ENCODE measurements at places on chromosomes 5 and 9.

DNA sequence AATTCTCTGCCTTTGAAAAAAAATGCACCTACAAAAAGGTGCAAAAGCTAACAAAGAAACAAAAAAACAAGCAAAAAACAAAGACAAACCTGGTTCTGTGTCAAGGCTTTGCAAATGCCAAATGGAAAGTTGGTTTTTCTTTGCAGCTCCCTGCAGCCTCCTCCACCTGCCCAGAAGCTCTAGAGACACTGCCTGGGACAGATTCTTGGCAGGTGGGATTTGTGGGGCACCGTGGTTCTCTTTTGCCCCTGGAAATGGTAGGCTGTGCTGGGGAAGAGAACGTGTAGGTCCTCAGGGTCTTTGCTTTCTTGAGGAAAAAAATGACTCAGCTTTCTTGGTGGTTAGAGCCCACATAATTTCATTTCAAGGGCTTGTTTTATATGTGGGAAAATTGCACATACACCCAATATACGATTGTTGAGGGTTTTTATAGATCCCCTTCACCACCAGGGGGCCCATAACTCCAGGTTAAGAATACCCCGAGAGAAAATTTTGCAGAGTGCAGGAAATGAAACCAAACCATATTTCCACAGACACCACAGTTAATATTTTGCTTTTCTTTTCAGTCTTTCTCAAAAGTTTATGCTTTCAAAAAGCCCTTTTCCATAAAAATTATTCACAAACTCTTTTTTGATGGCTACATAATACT is 58.7 kb downstream of the NXNL2 start:
- DNase-seq, result no peak

DNA sequence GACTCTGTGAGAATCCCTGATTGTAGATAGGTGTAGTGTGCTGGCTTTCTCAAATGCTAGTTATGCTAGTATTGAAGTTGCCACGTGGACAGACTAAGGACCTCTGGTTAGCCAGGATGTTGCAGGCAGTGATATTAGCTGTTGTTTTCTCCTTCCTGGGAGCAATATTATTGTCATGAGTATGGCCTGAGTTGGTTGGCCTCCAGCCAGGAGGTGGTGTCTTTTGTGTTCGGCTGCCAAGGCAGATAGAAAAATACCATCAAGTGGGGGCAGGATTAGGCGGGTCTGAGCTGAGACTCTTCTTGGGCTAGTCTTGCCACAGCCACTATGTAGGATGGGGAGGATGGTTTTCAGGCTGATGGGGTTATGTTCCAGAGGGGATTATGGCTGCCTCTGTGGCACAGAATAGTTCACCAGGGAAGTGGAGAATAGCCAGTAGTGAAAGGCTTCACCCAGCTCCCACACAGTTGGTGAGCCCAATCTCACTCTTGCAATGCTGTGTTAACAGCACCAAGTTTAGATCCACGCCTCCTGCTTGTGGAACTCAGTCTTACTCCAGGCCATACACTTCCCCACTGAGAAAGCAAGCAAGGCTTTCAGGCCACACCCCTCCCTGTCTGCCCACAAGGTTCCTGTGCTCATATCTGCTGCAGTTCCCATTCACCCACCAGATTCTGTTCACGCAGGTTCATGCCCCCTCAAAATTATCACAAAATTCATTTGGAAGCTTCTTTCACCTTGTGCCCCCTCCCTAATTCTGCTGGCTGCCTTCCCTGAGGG is 31.2 kb downstream of the GHR start:
- no peak for DNase-seq

- no peak for DNase-seq
These were observed 15.2 kb downstream of the MAML1 start for GRCh38 chr5:179747811-179748210.

- DNase-seq, result no peak
These were observed 1.4 kb downstream of the NR3C1 start for GRCh38 chr5:143402017-143402552.

DNA sequence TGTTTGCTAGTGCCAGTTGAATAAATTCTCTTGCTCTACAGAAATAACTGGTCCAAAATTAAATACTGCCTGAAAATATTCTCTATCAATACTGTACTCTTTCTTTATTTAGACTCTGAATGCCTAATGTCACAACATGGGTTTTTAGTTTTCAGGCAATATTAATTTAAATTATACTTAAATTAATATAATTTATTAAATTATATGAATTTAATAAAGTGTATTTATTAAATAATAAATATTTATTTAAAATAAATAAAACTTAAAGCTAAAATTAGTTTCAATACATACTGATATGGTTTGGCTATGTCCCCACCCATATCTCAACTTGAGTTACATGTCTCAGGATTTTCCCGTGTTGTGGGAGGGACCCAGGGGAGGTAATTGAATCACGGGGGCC is 146.0 kb downstream of the PRR16 start:
- DNase-seq, result no peak

DNA sequence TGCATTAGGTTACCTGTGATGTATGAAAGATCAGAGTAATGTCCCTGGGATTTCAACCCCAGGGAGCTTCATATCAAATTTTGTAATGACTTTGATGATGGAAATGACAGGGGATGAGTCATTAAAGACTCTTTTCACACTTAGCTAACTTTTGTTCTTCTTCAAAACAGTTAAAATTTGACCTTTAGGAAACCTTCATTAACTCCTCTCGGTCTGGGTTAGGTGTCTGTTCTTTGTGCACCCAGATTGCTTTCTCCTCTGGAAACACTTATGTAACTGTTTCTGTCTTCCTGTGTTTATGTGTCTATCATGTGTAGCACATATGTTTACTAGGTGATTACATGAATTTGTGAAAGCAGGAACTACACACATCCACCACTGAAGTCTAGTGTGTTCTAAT is 1.6 kb downstream of the SRFBP1 start:
- no peak for DNase-seq

DNA sequence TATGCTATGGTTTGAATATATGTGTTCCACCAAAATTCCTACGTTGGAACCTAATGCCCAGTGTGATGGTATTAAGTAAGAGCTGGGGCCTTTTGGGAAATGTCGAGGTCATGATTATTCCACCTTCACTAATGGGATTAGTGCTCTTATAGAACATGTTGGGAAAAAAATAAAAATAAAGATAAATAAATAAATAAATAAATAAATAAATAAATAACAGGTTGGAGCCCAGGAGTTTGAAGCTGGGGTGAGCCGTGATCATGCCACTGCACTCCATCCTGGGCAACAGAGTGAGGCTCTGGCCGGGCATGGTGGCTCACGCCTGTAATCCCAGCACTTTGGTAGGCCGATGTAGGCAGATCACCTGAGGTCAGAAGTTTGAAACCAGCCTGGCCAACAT is 22.5 kb downstream of the BASP1 start:
- DNase-seq, result no peak

- no peak for DNase-seq
These were observed 67.5 kb upstream of the IRX4 start for GRCh38 chr5:1950096-1950707.

DNA sequence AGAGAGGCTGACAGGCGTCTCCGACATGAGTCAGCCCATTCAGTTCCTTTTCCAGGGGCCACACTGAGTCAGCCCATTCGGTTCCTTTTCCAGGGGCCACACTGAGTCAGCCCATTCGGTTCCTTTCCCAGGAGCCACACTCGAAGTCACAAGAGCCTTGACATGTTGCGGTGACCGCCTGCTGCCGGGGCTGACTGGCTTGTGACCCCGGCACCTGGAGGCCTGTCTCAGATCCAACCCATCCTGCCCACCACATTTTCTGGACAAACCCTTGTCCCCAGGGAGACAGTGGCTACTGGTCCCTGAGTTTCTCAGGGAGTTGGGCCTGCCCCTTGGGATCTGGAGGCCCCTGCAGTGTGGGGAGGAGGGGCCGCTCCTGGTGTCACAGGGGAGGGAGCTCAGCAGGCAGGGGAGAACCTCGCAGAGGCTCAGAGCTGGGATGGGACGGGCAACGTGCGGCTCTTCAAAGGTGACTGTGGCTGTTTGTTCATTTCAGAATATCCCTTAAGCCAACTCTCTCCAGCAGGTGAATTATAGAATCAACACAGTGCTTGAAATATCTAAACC is 40.5 kb upstream of the LPCAT1 start:
- DNase-seq, result no peak

GRCh38 chr5:154520861-154521453 is 42.9 kb upstream of the HAND1 start:
- peak; percentile 36 for DNase-seq

GRCh38 chr5:175825893-175826292 is 45.5 kb upstream of the CPLX2 start:
- DNase-seq, result no peak

- DNase-seq, result peak; percentile 26
These were observed 3.8 kb upstream of the NPDC1 start for GRCh38 chr9:137049544-137050449.

DNA sequence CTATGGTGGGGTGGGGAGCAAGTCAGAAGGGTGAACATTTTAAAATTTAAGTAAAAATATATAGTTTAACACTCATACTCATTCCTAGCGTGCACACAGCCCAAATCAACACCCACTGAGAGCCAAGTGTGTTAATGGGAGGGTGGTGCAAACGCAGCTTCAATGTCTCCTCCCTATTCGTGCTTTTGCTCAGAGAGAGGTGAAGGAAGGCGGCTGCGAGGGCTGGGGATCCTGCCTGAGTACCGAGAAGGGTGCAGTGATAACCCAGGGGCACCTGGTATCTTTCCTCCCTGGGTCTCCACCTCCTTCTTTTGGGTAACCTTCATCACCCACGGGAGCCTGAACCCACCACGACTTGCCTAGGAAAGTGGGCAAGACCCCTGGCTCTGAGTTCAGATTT is 35.0 kb downstream of the FGF1 start:
- no peak for DNase-seq

DNA sequence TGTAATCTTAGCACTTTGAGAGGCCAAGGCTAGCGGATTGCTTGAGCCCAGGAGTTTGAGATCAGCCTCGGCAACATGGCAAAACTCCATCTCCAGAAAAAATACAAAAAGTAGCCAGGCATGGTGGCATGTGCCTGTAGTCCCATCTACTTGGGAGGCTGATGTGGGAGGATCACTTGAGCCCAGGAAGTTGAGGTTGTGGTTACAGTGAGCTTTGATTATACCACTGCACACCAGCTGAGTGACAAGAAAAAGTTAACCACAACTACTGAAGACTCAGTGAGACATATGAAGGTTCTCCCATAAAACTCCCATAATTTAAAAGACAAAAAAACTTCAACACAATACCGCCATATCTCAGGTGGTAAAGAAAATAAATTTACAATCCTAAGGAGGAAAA is 98.0 kb downstream of the NR6A1 start:
- no peak for DNase-seq

DNA sequence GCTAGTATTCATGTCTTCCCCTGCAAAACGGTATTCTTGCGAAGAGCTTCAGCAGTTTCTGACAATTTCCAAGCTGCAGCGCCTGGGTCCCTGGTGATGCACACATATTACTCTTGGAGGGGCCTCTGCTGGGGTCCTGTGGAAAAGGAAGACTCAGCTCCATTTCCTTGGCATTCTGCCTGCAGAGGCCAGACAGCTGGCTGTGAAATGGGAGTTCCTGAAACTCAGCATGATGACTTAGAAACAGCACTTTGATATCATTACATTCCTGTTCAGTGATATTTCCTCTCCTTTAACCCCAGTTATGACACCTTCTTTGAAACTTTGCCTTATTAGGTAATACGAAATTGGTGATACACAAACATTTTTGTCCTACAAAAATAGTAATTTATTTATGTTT is 98.5 kb downstream of the APBA1 start:
- no peak for DNase-seq

GRCh38 chr9:137757613-137758029 is 120.0 kb upstream of the CACNA1B start:
- no peak for DNase-seq

- no peak for DNase-seq
These were observed 26.1 kb upstream of the SLC28A3 start for GRCh38 chr9:84366683-84367082.

GRCh38 chr9:134024214-134024792 is 978 bp upstream of the BRD3OS start:
- no peak for DNase-seq

DNA sequence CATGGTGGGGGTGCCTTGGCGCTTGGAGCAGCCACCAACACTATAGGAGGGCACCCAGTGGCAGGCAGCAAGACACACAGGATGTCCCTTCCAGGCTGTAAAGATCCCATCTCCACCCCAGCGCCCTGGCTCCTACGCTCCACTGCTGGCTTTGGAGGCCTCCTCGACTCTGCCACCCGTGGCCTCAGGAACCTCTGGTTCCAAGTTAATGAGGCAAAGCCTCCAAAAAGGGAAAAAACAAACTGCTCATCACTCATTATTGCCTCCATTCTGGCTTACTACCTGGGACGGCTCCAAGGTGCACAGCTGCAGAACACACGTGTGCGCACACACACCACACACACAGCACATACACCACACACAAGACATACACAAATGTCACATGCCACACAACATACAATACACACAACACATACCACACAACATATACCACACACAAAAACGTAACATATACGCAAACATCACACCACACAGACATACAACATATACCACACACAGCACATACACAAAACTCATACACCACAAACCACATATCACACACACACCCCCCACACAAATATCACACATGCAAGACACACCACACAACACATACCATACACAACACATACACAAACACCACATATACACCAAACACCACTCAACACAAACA is 45.3 kb downstream of the ROR2 start:
- DNase-seq, result no peak

- peak; percentile 24 for DNase-seq
These were observed 655.5 kb upstream of the ZNF608 start for GRCh38 chr5:125401724-125402622.

DNA sequence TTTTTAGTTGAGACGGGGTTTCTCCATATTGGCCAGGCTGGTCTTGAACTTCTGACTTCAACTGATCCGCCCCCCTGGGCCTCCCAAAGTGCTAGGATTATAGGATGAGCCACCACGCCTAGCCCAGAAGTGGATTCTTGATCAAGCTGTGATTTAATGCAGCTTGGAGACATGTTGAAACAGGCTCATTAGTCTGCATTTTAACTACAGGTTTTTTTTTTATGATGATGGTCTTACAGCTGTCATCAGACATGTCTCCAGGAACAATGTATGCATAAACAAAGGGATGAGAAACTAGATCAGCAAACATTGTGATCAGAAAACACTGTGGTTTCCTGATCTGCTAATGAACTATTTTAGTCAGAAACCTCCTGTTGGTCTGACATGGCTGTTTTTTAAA is 30.0 kb upstream of the PLPP1 start:
- no peak for DNase-seq

GRCh38 chr9:137255448-137256114 is 454 bp downstream of the NELFB start:
- DNase-seq, result no peak

DNA sequence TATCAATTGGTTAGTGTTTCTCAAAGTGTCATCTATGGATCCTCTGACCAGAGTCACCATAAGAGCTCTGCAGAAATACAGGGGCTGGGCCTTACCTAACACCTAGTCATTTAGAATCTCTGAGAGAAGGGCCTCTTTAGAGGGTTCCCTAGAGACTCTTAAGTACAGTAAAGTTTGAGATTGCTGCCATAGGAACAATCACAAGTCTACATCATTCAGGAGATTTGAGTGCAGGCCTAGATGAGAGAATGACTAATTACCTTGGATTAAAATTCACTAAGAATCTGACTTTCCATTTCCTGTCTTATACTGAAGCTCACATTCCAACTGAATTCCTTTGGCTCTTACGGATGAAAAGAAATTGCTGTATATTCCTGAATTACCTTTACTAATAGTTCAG is 182.1 kb upstream of the PTGER4 start:
- DNase-seq, result no peak

GRCh38 chr5:142034994-142035393 is 22.2 kb upstream of the GNPDA1 start:
- no peak for DNase-seq

GRCh38 chr5:5665225-5666075 is 243.0 kb downstream of the ICE1 start:
- DNase-seq, result no peak

- DNase-seq, result no peak
These were observed 222.5 kb downstream of the CHSY3 start for GRCh38 chr5:130126746-130127145.

All from NCI-H1930 (cell line).